ENCODE measurements at places on chromosomes 12 and 14.

- no peak overlapping the region for H3K27ac ChIP-seq
- no peaks in the 10 kb centered on the region for H3K27me3 ChIP-seq
- H3K4me3 ChIP-seq, result no peak overlapping the region
- H3K4me1 ChIP-seq, result peaks cover 8% of the 10 kb centered on the region
- H3K36me3 ChIP-seq, result peaks cover 93% of the 10 kb centered on the region
- no peak for DNase-seq
These were observed 80.8 kb downstream of the RAD52 start for GRCh38 chr12:868722-869121.

DNA sequence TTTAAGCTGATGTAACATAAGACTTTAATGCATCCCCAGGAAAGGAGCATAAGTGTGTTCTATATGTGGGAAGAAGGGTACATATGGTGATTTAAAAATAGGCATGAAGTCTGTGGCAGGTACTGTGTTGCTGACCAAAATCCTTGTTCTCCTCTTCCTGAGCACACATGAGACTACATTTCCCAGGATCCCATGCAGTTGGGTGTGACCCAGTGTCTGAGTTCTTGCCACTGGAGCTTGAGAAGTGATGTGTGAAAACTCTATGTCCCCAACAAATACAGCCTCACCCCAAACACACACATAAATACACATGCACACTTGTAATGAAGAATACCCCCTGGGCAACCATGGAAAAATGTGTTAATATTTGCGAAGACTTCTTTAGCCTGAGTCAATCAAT is 8.5 kb upstream of the SMIM10L1 start:
- no peaks in the 10 kb centered on the region for H3K27me3 ChIP-seq
- DNase-seq, result no peak
- H3K27ac ChIP-seq, result no peak overlapping the region
- no peak overlapping the region for H3K4me3 ChIP-seq
- H3K4me1 ChIP-seq, result peaks cover 23% of the 10 kb centered on the region
- H3K36me3 ChIP-seq, result peaks cover 10% of the 10 kb centered on the region

DNA sequence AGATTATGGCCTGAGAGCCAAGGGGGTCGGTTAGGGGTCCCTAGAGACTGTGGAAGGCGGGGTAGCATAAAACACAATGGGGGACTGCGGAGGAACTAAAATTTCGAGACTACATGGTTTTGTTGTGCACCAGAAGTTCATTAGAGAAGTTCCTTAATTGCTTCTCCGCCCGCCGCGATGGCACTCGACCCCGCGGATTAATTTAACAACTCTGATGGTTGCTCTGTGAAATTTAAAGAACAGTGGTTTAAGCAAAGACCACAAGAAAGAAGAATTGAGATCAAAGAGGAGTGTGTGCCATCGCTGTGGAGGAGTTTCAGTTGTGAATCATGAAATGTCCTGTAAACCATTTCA is 1.4 kb upstream of the CCDC88C start:
- H3K4me1 ChIP-seq, result peaks cover 4% of the 10 kb centered on the region
- H3K27me3 ChIP-seq, result peaks cover 19% of the 10 kb centered on the region
- no peak overlapping the region for H3K27ac ChIP-seq
- H3K36me3 ChIP-seq, result no peaks in the 10 kb centered on the region

GRCh38 chr12:94717656-94718055 is 67.3 kb upstream of the TMCC3 start:
- H3K27ac ChIP-seq, result no peak overlapping the region
- H3K4me3 ChIP-seq, result no peak overlapping the region
- H3K27me3 ChIP-seq, result no peaks in the 10 kb centered on the region

- H3K36me3 ChIP-seq, result no peaks in the 10 kb centered on the region
- DNase-seq, result no peak
- peak overlapping the region; percentile 35 for H3K4me3 ChIP-seq
- peak overlapping the region; percentile 73 for H3K27ac ChIP-seq
- peaks cover 33% of the 10 kb centered on the region for H3K4me1 ChIP-seq
These were observed 79.9 kb downstream of the ARF6 start for GRCh38 chr14:49972823-49973222.

Measured in psoas muscle (tissue), 8 donors.